Fibroblast of mammary gland (primary cell): ENCODE measurements at places on chromosomes 4 and X.

DNA sequence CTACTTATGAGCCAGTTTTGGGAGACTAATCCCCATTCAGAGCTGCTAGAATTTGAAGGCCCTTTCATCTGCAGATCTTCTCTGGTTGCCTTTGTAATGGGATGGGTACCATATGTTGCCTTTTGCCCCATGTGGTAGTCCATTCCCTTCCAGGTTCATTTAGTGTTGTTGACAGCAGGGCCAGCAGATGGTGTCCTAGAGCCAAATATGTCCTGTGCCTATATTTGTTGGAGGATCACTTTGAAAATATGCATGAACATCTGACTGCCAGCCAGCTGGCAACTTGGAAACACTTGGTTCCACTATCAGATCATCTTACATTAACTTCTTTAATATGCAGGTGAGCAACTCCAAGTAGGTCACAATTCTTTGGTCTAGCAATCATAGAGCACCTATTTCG is 30.4 kb downstream of the CFAP299 start:
- DNase-seq: peak; percentile 73

DNA sequence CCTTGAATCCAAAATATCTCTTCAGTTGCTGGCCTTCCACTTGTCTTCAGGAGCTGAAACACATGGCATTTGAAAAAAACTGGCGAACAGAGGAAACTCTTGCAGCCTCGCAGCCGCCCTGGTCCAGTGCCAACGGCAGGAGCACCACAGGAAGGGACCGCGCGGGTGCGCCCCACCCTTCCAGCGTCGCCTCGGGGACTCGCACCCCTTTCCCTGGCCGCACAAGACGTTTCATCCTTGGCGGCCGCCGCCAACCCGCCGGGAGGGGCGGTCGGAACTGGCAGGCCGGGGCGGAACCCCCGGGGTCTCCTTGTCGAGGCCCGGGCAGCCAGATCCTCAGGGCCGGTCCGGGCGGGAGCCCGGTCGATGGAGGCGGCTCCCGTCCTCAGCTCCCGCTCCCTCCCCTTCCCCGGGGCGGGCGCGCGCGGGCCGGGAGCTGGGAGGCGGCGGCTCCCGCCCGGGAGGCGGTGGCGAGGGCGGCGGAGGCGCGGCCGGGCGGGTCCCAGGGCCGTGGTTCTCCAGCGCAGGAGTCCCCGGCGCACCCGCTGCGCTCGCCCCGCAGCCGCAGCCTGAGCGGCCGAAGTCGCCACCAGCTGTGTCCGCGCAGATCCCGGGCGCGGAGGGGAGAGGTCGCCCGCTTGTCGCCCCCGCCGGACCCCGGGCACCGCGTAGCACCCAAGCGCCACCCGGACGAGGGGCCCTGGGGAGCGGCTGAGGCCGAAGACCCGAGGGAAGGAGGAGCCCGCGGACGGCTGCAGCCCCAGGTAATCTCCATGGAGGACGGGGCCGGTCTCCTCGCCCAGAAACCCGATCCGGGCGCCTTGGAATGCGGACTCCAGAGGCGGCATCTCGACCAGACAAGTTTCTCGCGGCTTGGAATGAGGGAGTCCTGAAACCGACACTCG is 886 bp upstream of the NDST3 start:
- peak; percentile 21 for DNase-seq

GRCh38 chrX:110226931-110227330 is 91.0 kb downstream of the AMMECR1 start:
- DNase-seq: peak; percentile 33

GRCh38 chr4:139849219-139849618 is 183.6 kb downstream of the MGST2 start:
- DNase-seq: no peak

DNA sequence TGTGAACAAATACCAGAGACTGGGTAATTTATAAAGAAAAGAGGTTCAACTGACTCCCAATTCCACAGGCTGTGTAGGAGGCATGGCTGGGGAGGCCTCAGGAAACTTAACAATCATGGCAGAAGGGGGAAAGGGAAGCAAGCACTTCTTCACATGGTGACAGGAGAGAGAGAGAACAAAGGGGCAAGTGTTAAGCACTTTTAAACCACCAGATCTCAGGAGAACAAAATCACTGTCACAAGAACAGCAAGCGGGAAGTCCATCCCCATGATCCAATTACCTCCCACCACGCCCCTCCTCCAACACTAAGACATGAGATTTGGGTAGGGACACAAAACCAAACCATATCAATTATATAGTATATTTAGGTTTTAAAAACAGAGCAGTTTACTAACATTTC is 30.8 kb downstream of the MOB1B start:
- no peak for DNase-seq

GRCh38 chrX:153900831-153901752 is 3.4 kb upstream of the AVPR2 start:
- DNase-seq: peak; percentile 73

GRCh38 chr4:122922877-122923511 is 597 bp upstream of the NUDT6 start:
- DNase-seq: peak; percentile 84

GRCh38 chrX:149540131-149540620 is 636 bp upstream of the EOLA1 start:
- peak; percentile 80 for DNase-seq

- no peak for DNase-seq
These were observed 81.6 kb downstream of the NSUN7 start for GRCh38 chr4:40831146-40831907.

DNA sequence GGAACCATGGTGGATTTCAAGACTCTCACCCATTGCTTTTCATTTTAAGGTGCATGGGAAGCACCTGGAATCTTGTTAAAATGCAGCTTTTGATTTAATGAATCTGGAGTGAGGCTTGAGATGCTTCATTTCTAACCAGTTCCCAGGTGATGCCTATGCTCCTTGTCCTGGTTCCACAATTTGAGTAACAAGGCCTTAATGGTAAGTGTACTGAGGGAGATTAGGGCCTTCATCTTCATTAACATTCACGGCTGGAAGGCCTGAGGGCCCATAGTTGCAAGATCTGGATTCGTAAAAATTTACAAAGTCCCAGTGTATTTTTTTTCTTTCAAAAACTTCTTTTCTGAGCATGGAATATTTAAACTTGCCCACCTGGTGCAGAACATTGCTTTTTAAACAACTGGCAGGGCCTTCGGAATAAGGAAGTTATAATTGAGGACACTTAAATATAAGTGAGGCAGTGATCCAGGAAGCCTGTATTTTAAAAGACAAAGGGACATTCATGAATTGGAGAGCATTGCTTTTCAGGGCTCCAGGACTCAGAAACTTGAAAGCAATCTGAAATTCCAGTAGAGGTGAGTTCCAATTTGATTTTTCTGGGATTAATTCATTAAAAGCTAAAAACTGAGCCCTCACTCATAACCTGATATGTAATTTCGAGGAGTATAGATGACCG is 77.8 kb downstream of the NPNT start:
- no peak for DNase-seq

DNA sequence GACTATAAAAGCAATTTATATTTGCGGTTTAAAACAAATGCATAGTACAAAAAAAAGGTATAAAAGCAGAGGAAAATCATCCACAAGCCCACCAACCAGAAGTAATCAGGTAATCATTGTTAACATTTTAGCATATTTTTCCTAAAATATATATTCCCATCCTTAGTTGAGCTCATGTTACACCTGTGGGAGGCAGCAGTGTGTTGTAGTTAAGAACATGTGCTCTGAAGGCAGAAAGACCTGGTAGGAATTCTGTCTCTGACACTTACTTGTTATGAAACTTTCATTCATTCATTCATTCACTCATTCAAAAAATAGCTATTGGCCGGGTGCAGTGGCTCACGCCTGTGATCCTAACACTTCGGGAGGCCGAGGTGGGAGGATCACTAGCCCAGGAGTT is 15.4 kb upstream of the CDKL5 start:
- peak; percentile 47 for DNase-seq

GRCh38 chr4:6984612-6985425 is 58.4 kb upstream of the TADA2B start:
- no peak for DNase-seq

DNA sequence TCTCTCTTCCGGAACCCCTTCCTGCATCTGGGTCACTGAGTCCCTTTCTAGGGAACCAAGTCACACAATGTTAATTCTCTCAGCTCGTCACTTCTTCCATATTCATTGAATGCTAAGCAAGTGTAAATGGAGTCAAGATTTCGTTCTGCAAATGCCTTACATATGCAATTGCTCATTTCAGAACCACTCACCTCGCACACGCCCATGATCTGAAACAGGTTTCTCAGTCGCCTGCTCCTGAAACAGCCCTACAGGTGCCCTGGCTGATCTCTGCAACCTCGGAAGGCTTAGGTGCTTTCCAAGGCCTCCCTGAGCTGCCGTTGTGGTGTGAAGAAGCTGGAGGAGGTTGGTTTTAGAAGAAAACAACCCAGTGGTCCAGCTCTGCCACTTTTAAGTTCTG is 100.8 kb upstream of the MSX1 start:
- no peak for DNase-seq

GRCh38 chr4:117324851-117325491 is 239.6 kb upstream of the TRAM1L1 start:
- DNase-seq: peak; percentile 25

DNA sequence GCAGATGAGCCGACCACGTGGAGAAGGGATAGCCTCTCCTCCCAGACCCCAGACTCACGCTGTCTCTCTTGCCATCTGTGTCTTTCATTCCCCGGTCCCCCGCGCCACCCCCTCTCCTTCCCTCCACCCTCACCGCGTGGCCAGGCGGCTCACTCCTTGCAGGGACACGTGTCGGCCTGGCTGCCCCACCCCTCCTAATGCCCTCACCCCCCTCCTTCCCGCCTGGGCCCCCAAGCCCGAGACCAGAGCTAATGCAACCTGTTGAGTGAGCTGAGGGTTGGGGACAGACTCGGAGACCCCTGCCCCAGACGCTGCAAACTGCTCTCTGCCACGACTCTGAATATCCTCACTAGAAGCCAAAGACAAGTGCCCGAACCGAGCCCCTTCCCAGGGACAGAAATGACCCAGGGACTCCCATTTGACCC is 1.8 kb downstream of the SLC38A5 start:
- DNase-seq: no peak

DNA sequence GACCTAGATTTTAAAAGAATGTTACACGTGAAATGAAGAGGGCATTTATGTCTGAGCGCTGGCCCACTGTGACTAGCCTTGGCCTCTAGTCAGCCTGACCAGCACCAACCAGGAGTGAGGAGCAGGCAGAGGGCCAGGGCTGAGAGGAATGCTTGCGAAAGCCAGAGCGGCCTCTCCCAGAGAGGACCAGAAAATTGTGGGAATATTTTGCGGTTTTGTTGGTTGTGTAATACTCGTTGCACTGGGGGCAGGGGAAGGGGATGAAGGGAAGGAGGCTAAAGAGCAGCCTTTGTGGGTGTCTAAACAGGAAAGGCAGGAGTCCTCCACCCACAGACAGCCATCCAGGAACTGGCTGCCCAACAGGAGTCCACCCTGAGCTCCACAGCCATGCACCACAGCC is 3.8 kb downstream of the GABRE start:
- DNase-seq: peak; percentile 93

- no peak for DNase-seq
These were observed 324.6 kb upstream of the AADAT start for GRCh38 chr4:170414360-170414759.

GRCh38 chrX:121011254-121011653 is 25.7 kb upstream of the CT47A1 start:
- no peak for DNase-seq

DNA sequence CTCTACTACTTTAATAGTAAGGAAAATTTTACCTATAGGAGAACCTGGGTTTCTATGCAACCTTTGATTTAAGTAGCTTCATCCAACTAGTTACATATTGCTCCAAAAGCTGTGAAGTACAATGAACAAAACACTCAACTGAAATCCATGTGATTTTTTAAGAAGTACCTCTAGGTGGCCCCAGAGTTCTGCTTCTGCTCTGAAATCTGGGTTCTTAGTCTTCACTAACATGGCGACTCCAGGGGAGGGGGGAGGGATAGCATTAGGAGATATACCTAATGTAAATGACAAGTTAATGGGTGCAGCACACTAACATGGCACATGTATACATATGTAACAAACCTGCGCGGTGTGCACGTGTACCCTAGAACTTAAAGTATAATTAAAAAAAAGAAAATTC is 73.4 kb upstream of the MAGEB2 start:
- peak; percentile 50 for DNase-seq

GRCh38 chr4:17397611-17398010 is 114.3 kb downstream of the QDPR start:
- DNase-seq: peak; percentile 16

GRCh38 chrX:112678831-112679230 is 907 bp downstream of the LHFPL1 start:
- DNase-seq: no peak

DNA sequence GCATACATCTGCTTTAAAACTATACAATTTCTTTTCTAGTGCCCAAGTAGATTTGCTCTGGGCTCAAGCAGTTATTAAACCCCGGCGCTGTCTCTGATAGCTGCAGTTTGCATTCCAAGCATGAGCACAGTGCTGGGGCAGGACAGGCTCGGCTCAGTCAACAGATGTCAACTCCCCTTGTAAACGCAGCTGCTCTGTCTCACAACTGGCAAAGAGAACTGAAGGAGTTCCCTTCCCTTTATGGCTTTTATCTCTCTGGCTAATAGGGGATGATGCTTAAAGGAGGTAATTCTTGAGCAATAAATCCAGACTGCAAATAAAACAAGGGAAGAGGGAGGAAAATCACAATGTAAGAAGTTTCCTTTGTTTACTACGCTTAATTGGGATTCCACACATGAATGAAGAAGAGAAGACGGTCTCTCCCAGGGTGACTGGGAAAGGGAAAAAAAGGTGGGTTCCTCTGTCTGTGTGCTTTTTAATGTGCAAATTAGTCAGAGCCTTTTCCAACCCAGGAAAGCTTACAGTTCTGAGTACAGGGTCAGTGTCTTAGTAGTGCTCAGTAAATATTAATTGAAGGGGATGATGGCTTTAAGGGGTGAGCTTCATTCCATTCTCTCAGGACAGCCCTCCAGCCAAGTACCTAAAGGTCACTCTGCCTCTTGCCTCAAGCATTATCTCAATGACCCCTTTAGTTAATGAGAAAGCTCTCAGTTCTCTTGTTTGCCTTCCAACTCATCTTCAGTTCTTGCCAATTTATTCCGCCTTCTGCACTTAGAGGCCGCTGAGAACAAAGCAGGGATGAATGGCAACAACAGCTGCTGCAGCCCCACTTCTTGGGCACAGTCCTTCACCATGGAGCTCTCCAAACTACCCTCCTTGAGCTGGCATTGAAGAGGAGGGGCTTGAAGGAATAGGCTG is 155.7 kb upstream of the JADE1 start:
- no peak for DNase-seq

GRCh38 chr4:41930139-41930831 is 4.9 kb upstream of the TMEM33 start:
- no peak for DNase-seq

DNA sequence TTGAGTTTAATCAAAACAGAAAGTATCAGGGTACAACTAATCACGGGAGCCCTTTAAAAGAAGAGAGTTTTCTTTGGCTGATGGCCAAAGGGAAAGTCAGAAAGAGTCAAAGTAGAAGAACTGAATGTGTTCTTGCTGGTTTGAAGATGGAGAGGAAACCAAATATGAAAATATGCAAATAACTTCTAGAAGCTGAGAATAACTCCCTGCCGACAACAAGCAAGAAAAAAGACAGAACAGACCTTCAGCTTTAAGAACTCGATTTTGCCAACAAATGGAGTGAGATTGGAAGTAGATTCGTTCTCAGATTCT is 903.8 kb downstream of the STIM2 start:
- DNase-seq: no peak
